ENCODE measurements at places on chromosomes 1 and 21. TPM values are rescaled to one million over a fixed set of nuclear protein-coding genes. Genes with fewer than 3 reads are reported as not detected.

WLS gene
- 78.9 TPM for total RNA-seq

RAB42 gene
- 5.5 TPM for total RNA-seq

ST6GALNAC3 gene
- 1.5 TPM for total RNA-seq

EPS15 gene
- total RNA-seq = 47.8 TPM

PANK4 gene
- total RNA-seq = 12.9 TPM

SYTL1 gene
- 0.34 TPM for total RNA-seq

VWA5B1 gene
- total RNA-seq = not detected

RNU1-4 gene
- total RNA-seq = under 0.01 TPM

HOOK1 gene
- total RNA-seq = not detected
